Activated T-helper 1 cell treated with anti-CD3 and anti-CD28 coated beads, Interleukin-2, amount 50 U/mL, for 16 hours (primary cell): ENCODE measurements at places on chromosomes 6 and 20.

DNA sequence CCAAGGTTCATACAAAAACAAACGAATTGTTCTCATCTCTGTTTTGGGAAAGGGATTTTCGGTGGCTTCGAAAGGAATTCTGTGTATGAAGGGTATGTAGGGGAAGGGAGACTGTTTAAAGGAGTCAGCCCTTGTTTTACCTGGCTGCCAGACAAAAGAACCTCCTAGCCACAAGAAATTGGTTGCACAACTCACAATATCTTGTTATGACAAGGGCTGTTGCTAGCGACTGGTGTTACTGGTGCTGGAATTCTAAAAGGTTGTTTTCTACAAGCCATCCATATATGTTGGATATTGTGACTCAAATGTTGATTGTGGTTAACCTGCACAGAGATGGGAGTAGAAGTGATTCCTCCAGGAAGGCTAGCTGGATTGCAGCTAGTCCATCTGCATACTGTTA is 34.6 kb upstream of the CITED2 start:
- DNase-seq, result no peak

GRCh38 chr6:125869427-125869826 is 78.7 kb downstream of the NCOA7 start:
- DNase-seq, result no peak

DNA sequence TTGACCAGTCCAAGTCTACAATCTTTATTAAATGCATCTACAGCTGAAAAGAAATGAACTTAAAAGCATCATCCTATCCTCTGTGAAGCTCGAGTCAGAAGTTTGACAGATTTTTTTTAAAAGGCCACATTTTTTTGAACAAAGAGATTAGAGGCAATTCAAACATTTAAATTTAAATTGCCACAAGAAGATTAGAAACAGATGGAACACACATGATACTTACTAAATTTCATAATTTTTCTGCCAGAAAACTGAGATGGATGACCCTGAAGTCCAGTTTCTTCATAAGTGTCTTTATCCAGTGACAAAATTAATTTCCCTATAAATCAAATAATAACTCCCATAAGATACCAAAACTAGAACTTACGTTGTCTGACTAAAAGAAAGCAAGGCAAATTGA is 4.3 kb downstream of the RPP40 start:
- DNase-seq, result no peak

DNA sequence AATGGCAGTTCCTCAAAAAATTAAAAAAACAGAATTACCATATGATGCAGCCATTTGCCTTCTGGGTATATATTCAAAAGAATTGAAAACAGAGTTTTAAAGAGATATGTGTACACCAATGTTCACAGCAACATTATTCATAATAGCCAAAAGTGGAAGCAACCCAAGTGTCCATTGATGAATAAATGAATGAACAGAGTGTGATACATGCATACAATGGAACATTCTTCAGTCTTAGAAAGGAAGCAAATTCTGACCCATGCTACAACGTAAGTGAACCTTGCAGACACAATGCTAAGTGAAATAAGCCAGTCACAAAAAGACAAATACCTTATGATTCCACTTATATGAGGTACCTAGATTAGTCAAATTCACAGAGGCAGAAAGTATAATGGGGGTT is 34.7 kb upstream of the YWHAB start:
- no peak for DNase-seq

GRCh38 chr6:169398342-169399105 is 144.9 kb upstream of the THBS2 start:
- no peak for DNase-seq

DNA sequence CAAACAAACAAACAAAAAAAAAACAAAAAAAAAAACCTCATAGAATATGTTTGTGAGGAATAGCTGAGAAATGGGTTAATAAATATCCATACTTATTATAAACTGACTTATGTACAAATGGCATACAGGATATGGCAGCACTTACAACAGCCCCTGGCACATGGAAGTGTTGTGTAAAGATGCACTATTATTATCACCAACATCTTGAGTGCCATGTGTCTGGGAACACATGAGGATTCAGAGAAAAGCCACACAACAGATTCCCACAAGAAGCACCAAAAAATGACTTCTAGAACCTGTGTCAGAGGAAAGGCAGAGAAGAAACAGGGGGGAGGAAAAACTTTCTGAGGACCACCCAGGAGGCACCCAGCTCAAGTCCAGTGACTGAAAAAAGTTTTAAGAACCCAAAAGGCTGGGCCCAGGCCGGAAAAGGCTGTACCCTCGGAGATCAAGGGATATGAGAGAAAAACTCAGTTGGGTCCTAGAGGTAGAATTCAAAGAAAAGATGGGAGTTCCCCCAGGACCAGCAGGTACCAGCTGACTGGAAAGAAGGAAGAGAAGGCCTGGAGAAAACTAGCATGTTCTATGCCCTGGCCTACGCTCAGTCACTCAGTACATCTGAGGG is 9.4 kb upstream of the TAF8 start:
- no peak for DNase-seq
